ENCODE measurements at places on chromosomes 3 and 15. TPM values are rescaled to one million over a fixed set of nuclear protein-coding genes. Genes with fewer than 3 reads are reported as not detected.

TMEM207 gene
- total RNA-seq, result not detected

CCDC39 gene
- total RNA-seq, result not detected

SLC2A2 gene
- not detected for total RNA-seq

VPS8 gene
- total RNA-seq, result 17.7 TPM

AHSG gene
- not detected for total RNA-seq

SPESP1 gene
- 14.3 TPM for total RNA-seq

UBA3 gene
- 50.5 TPM for total RNA-seq

SLCO2A1 gene
- total RNA-seq, result 4.5 TPM

FRG2C gene
- total RNA-seq, result not detected

CD80 gene
- not detected for total RNA-seq

CCR5 gene
- total RNA-seq, result not detected

HYAL2 gene
- 70.0 TPM for total RNA-seq

PPP1R2 gene
- total RNA-seq, result 63.2 TPM

RPL14 gene
- total RNA-seq, result 376 TPM

CALML4 gene
- 0.32 TPM for total RNA-seq
